ENCODE measurements at places on chromosomes 7 and 10.

DNA sequence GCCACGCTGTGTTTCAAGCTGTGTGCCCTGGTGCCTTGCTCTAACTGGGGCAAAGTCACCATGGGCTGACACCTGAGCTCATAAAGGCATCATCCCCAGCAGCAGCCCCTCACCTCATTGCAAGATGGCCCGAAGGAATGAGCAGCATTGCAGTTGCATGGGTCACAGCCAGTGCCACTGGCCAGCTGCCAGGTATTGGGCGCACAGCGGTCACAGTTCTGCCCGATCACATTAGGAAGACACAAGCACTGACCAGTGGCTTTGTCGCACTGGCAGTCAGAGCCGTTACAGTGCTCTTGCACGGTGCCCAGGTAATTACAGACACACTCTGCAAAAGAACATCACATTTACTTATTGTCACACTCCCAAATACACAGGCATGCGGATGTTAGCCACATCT, 51.1 kb downstream of the LAMB1 start:
- DNase-seq = no peak

DNA sequence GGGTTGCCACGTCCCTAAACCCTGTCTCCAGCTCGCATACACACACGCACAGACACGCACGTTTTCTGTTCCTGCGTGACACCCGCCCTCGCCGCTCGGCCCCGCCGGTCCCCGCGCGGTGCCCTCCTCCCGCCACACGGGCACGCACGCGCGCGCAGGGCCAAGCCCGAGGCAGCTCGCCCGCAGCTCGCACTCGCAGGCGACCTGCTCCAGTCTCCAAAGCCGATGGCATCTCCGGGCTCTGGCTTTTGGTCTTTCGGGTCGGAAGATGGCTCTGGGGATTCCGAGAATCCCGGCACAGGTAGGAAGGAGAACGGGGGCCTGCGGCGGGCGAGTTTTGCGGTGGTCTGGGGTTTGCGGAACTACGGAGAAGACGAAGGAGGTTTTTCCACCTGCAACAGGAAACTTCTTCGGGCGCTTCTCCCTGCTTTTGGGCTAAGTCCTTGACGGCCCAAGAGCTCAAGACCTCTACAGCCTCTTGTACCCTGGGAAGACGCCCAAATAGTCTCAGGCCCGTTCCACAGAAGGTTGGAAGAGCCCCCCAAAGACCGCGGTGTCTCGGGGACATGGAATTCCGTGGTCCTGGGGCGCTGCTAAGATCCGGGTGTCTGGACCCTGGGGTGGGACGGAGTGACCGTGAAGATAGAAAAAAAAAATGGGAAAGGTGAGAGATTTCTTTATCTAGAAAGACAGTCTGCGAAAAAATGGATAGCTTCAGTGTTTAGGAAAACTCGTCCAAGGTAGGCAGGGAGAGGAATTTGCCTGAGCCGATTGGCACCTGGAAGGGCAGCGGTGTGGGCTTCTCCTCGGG, at the start of gene GAD2:
Gene GAD2, plus strand, starts transcription at position 190 of the 811 bp plus-strand sequence. Its CDS starts 36 bp downstream, at position 226.
- DNase-seq = no peak

DNA sequence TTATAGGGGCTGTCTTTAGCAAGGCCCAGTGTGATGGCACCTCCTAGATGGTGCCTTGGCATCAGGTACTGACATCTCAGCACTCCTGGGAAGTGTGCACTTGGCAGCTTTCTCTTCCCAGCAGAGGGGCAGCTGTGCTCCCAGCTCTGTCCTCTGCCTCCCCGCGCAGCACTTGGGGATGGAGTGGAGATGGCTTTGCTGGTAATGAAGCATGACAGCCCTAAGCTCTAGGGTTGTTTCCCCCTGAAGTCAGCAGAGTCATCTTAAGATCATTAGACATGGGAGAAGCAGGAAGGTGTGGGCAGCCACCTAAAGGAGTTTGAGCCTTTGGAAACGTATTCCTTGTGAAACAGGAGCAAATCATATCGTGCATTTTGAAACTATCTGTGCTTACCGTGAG, 46.7 kb downstream of the HTRA1 start:
- DNase-seq = no peak

DNA sequence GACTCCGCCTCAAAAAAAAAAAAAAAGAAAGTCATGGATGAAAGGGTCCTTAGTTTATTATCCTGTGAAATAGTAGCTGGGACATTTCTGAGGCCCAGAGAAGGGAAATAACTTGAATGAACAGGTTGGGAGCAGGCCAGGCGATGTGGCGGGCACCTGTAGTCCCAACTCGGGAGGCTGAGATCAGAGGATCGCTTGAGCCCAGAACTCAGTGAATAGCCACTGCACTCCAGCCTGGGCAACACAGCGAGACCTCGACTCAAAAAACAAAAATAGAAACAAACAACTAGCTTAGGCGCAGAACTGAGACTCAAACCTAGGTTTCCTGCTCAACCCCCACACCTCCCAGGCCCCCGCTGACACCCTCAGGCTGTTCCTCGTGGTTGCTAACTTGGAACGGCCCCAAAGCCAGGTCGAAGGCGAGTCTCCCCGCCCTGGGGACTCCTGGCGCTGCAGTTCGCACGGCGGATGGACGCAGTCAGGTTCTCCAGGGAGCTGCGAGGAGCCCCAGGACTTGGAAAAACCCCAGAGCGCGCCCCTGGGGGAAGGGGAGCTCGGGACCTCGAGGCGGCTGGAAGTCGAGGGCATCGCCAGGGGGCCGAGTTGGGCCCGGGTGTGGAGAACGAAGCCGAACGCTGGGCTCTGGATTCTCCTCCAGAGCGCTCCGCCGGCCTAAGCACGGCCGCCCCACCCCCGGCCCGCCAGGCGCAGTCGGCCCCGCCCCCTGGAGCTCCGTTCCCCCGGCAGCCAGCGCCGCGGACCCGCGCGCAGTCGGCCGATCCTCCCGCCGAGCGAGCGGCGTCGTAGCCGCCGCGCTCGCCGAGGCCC, at the start of gene STOX1:
Gene STOX1, plus strand, starts transcription at position 768 of the 828 bp plus-strand sequence. CDS start 93 bp downstream, outside the sequence.
- DNase-seq = peak; percentile 62

- DNase-seq = no peak
These were observed 25.6 kb upstream of the PIK3CG start for GRCh38 chr7:106839511-106839910.

DNA sequence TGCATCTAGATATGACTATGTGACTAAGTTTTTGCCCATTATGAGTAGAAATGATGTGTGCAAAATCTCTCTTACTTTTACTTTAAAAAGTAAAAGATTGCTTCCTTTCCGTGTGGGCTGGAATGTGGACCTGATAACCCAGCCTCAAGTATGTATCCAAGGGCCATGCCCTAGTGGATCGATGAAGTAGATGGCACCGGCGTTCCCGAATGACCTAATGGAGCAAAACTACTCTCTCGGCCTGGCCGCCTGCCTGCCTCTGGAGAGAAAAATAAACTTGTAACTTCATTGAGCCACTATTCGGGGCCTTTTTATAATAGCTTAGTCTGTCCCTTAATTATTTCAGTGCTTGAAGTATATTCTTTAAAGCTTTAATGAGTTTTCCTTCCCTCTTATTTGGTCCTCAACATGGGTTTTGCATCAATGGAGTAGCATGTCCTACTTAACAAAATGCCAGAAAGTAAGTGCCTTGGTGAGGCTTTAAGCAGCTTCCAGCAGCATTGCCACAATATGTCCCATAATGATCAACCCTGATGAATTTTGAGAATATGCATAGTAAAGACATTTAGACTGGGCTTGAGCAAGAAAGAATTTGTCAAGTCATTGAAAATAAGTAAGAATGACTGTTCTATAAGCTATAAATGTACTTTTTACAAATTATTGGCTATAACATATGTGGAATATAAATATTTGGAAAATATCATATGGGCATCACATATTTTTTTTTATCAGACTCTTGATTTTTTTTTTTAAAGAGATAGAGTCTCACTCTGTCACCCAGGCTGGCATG, 61.4 kb downstream of the PLXDC2 start:
- DNase-seq = no peak

DNA sequence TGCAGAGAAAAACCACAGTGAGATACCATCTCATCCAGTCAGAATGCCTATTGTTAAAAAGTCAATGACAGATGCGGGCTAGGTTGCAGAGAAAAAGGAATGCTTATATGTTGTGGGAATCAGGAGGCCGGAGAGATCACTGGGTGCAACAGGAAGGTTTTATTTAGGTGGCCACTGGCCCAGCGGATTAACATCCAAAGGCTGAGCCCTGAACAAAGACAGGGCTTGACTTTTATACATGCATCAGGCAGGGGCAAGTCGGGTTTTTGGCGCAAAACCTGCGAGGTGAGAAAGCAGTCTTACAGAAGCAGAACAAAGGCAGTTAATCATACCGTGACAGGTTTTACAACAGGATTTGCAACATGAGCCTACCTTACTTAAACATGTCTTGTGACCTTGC, 620 bp downstream of the ZNF117 start:
- no peak for DNase-seq

Data from cardiac fibroblast (primary cell).